ENCODE measurements at places on chromosomes 1 and 21.

GRCh38 chr1:77757603-77758002, 2.0 kb downstream of the USP33 start:
- DNase-seq = no peak

DNA sequence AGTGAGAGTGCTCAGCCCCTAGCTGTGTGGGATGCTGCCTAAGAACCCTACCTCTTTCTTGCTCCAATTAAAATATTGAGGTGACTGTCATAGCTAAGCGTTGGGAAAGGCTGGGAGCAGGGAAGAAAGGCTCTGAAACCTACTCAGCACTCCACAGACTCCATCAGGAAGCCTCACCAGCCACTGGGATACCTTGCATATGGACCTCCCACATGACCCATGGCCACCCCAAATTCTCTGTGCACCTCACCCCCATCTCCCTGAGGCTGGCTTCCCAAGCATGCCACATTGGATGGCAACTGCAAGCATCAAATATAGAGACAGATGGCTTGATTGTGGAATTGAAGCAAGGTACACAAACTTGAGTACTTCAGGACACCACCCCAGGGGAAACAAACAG, 41.8 kb downstream of the FLVCR1 start:
- no peak for DNase-seq

GRCh38 chr1:236997882-236998281, 6.4 kb downstream of the MT1HL1 start:
- DNase-seq = no peak

- DNase-seq = no peak
Measured at GRCh38 chr1:229397762-229398161, 36.1 kb downstream of the ACTA1 start.

- DNase-seq = no peak
Measured at GRCh38 chr1:209853676-209854075, 25.9 kb downstream of the UTP25 start.

DNA sequence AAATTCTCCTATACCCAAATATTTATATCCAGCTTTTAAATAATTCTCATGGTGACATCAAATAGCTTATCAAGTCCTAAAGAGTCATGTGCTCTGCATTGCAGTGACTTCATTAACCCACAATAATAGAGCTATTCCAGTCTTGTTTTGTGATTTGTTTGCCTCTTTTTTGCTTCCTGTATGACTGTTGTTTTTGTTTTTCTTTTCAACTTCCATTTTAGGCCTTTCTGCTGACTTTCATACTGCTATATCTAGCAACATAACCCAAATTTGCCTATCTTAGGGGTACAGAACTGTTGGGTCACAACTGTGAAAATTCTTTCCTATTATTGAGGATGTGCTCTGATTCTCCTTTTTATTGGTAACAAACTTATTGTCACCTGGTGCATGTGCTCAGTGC, 30.3 kb downstream of the SPATA17 start:
- no peak for DNase-seq

- DNase-seq = no peak
Measured at GRCh38 chr1:209628618-209629299, 23.5 kb downstream of the LAMB3 start.

DNA sequence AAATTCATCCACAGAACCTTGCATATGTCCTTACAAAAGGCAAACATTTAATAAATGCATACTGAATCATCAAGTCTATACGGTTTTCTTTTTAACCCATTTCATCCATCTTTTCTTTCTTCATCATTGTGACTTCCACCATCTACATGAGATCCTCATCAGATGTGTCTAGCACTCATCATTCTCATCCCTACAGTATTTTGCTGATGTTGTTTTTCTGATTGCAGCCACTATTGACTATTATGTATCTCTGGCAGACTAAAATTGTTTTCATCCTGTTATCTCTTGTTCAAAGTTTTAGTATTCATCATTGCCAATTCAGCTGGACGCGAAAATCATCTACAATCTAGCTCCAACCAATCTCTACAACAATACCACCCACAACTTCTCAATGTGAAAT, 5.9 kb downstream of the LRIF1 start:
- no peak for DNase-seq

DNA sequence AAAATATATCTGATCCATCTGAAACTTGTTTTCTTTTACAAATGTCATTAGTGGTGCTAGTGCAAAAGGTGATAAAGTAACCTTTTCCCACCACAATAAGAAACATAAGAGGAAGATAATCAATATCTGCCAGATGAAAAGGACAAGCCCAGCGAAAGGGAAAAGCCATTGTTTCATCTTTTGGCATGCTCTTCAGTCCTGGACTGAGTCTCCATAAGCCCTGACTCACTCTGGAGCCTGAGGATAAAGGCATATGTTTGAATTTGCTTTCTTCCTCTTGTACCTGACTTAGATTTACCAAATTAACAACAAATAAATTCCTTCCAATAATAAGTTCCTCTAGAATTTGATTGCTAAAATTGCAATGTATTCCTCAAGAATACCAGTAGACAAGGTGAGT, 13.6 kb downstream of the DNAJC11 start:
- DNase-seq = no peak

GRCh38 chr1:176560681-176561080, 97.7 kb downstream of the PAPPA2 start:
- DNase-seq = no peak

DNA sequence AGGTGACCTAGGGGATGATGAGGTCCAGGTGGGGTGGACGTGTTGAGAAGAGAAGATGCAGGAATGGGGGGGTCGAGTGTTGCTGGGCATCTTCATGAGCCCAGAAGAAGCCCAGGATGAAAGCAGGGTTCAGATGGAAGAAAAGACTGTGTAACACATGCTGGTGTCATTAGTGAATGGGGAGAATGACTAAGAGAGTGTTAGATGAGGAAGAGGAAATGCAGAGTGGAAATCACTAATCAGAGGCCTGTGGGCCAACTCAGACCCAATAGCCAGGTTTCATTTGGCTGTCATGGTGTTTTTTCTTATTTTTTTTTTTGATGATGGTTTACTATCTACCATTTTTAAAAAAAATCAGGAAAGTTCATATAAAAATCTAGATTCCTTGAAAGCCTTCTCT, 180.8 kb upstream of the CAMK1G start:
- DNase-seq = no peak

GRCh38 chr1:228837032-228837431, 101.8 kb downstream of the RHOU start:
- no peak for DNase-seq

- DNase-seq = no peak
Measured at GRCh38 chr1:44700573-44700972, 26.1 kb downstream of the ARMH1 start.

- DNase-seq = no peak
Measured at GRCh38 chr1:203663294-203663693, 36.7 kb downstream of the ATP2B4 start.

DNA sequence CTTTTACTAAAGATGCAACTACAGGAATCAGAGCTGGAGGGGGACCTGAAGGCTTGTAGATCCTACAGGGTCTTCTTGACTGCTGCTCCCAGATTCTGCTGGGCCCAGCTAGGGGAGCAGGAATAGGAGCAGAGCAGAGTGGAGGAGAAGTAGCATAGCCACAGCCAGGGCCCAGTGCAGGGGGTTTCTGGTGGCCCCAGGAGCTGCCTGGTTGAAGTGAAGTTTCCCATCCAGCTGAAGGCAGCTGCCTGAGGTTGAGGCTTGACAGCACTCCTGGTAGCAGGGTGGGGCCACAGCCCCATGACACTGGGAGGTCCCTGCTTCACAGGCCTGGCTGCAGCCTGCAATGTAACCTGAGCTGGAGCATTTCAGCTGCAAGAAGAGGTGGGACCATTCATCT, 2.0 kb upstream of the INPP5B start:
- no peak for DNase-seq

GRCh38 chr1:244384066-244384465, 67.6 kb downstream of the ADSS2 start:
- no peak for DNase-seq

DNA sequence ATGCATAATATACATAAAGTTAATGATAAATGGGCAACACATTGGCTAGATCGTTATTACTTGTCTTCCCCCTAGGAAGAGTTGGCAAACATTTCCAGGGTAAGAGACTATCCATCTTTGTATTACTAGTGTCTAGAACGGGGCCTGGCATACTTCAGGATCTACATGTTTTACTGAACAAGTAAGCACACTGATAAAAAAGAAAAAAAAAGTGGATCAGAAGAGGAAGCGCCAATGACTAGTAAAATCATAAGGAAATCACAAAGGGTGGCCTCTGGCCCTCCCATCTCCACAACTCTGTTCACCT, 482 bp downstream of the TM2D1 start:
- no peak for DNase-seq

DNA sequence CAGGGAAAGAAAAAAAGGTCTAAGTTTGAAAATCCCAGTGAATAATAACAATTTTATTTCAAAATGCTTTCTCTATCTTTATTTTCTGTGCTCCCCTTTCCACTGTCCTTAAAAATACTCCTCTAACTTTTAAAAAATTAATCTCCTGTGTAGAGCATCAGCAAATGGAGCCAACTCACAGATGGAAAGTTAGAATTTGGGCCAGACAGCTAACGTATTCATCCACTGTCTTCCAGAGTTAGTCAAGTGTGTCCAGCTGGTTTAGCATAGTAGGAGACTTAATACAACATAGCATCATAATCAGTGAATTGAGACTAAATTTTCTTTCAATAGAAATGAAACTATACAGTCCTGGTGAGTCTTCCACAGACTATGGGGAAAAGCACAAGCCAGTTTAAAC, 419.0 kb upstream of the LRRC7 start:
- DNase-seq = no peak

DNA sequence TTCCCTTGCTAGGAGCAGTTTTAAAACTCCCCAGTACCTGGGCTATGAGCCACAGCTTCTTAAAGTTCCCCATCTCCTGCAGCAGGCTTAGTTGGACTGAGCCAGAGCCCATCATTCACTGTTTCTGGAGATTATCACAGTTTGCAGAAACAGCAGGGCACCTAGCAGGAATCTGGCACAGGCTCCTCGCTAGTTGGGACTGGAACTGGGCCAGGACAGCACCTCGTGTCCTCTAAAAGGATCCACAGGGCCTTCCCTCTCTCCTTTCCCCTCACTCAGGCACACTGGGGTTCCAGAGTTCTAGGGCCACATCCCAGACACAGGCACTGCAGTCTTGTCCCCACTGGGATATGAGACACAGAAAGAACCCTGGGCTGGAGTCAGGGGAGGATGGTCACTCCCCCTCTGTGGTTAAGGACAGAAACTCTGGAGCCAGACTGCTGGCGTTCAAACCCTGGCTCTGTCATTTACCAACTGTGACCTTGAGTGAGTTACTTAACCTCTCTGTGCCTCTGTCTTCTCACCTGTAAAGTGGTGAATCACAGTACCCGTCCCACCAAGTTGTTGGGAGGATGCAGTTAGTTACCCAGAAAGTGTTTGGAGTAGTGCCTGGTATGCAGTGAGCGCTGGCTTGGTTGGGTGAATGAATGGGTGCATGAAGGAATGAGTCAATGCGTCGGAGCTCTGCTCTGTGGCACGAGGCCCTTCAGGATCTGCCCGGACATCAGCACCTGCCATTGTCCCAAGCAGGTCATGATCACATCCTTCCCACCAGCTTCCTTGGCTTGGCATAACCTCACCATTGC, 18.8 kb upstream of the ECE1 start:
- no peak for DNase-seq

DNA sequence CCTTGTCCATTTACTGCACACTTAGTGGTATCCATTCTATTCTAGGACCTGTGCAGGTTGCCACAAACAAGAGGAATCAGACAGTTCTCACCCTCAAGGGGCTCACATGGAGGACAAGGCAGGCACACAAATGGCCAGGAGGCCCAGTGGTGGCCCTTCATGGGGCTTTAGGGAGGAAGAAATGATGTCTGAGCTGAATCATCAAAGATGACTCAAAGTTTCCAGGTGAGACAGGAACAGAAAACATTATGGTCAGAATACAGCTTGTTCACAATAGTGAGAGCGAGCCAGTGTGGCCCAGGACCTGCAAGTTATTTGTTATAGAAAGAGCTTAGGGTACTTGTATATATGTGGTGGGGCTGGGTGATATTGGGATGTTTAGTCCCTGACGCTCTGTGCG, 26.4 kb downstream of the SHISAL2A start:
- no peak for DNase-seq

DNA sequence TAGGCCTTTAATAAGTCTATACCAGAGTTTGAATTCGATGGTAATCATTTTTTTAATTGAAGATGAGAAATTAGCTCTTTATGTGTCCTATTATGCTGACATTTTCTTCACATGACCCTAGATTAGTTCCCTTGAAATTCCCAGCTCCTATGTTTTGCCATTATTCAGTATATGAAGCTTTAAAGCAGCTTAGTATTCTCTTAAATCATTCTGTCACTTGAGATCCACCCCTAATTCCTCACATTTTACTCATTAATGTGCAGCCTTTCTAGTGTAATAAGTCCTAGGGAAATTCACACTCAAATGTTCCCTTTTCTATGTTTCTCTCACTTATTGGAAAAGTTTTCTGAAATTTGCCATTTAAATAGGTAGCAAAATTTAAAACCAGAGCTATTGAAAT, 704.5 kb upstream of the B3GALT2 start:
- DNase-seq = no peak

DNA sequence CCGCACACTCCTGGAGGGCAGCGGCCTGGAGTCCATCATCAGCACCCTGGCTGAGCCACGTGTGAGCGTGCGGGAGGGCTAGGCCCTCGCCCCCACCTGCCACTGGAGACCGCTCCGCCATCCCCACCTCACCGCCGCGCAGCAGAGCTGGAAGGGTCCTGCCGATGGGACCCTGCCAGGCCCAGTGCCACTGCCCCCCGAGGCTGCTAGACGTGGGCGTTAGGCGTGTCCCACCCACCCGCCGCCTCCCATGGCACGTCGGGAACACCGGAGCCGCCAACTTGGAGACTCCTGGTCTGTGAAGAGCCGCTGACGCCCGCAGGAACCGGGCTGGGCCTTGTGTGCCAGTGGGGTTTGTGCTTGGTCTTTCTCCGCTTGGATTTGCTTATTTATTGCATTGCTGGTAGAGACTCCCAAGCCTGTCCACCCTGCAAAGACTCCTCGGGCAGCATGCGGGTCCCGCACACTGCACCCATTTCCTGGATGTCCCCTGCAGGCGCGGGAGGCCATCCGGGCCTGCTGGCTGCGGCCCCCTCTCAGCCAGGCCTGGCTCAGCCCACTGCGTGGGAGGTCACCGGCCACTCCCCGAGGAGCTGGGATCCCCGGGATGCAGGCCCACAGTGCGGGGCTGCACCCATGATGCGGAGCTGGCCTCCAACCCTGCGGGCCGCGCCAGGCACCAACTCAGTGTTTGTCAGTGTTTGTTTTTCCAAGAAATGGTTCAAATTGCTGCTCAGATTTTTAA, 6.0 kb downstream of the LY9 start:
- DNase-seq = no peak

DNA sequence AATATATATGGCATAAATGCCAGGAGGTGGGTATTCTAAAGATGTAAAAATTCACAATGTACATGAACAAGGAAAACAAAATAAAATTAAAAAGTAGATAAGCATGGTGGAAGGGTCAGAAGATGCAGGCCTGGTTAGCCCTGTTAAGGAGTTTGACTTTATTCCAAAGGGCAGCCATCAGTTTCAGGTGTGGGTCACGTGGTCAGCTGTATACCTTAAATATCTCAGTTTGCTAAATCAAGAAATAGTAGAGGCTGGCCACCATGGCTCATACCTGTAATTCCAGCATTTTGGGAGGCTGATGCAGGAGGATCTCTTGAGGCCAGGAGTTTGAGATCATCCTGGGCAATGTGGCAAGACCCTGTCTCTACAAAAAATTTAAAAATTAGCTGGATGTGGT, 8.5 kb upstream of the PINK1 start:
- DNase-seq = no peak

All from stimulated activated CD8-positive, alpha-beta memory T cell treated with anti-CD3 and anti-CD28 coated beads, Interleukin-2, amount 100 ng/mL, for 1 hour (primary cell).